A549 treated with Mapracorat at 1 μM for 4 hours (cell line): ENCODE measurements at places on chromosomes 7 and 10. TPM values are rescaled to one million over a fixed set of nuclear protein-coding genes. Genes with fewer than 3 reads are reported as not detected.

The CCDC6 gene
- 31.0 to 33.7 TPM (median 31.9 TPM) in 5 replicates for total RNA-seq

The ARPC1A gene
- total RNA-seq: 118 to 141 TPM (median 124 TPM) in 5 replicates

The SLC16A12 gene
- total RNA-seq: 0.21 to 0.86 TPM (median 0.31 TPM) in 5 replicates

The PYROXD2 gene
- total RNA-seq: 3.5 to 4.8 TPM (median 4.8 TPM) in 5 replicates

The IGFBP1 gene
- 42.0 to 63.6 TPM (median 60.6 TPM) in 5 replicates for total RNA-seq

The TMEM270 gene
- total RNA-seq: 0.16 to 0.40 TPM (median 0.22 TPM) in 3 of 5 replicates, not detected in the others
